ENCODE measurements at places on chromosomes 7 and 10.

DNA sequence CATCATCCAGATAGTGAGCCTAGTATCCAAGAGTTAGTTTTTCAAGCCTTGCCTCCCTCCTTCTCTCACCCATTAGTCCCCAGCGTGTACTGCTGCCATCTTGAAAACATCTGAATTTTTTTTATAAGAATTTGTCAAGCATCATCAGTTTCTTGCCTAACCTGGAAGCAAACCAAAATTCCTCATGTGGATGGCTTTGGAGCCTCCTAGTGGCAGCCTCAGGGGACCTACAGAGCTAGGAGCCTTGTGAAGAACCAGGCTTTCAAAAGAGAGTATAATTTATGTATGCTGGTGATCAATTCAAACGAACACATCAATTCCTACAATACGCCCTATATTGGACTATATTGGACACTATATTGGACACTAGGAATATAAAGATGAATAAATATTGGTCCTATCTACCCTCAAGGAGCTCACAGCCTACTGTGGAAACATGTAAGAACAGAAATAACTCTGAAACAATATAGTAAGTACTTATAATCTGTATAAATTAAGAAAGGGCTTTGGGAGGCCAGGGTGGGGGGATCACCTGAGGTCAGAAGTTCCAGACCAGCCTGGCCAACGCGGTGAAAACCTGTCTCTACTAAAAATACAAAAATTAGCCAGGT lies 63.4 kb downstream of the HPSE2 start:
- no peak for DNase-seq

DNA sequence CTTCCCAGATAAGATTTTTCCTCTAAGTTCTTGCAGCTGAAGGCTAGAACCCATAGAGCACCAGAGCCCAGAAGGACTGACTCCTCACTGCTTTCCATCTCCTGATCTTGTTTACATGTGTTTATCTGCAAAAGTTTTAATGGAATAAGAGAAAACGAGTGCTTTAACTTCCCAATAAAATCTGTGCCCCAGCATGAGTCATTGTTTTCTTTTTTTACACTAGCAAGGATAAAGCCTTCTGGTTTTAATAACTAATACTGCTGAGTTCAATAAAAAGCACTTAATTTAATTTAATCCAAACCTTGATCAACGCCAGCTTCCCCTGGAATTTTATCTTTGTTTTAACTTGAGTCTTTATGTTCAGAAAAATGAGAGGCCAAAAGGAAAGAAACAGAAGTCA lies 227.6 kb downstream of the HPSE2 start:
- DNase-seq: no peak

DNA sequence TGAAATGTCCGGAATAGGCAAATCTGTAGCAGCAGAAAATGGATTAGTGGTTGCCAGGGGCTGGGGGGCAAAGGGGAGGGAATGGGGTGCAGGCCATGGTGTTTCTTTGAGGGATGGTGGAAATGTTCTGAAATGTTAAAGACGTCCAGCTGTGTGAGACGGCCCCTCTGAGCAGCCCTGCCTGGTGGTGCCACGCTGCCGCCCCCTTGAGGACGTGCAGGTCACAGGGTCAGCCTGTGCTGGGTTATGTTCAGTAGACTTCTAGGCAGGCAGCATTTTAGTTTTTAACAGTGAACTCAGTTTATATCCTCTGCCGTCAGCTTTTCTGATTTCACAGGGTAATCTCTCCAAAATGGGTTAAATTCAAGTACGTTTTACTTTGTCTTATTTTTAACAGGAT lies 9.4 kb downstream of the NUB1 start:
- no peak for DNase-seq

DNA sequence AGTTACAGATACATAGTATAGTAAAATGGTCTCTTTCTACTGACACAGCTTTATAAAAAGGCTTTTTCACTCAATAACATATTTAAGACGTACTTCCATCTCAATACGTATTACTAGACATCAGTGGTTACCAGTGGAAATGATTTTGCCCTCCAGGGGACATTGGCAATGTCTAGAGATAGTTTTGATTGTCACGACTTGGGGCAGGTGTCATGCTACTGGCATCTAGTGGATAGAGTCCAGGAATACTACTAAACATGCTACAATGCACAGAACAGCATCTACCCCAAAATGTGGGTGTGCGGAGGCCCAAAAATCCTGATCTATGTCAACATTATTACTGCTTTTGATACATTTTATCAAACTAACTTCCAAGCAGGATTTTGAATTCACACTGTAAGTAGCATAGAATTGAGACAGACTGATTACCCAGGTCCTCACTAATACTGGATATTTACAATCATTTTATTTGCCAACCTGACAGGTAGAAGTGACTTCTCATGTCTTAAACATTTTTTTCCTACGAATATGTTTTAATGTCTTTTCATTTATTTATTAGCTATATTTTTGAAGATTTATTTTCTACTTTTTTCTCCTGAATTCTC lies 53.8 kb downstream of the HGF start:
- no peak for DNase-seq

- no peak for DNase-seq
Measured at GRCh38 chr7:51824050-51824449, 507.4 kb upstream of the COBL start.

DNA sequence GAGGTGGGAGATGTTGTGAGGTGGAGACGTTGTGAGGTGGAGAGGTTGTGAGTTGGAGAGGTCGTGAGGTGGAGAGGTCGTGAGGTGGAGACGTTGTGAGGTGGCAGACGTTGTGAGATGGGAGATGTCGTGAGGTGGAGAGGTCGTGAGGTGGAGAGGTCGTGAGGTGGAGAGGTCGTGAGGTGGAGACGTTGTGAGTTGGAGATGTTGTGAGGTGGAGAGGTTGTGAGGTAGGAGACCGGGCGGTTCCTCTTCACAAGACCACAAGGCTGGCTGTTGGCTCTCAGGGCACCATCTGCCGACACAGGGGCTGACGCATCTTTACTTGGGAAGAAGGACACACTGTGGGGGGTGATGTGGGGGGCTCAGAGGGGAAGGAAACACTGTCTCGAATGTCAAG lies 34.7 kb upstream of the SHH start:
- DNase-seq: no peak

GRCh38 chr7:25032774-25033743 lies 53.1 kb upstream of the OSBPL3 start:
- DNase-seq: no peak

DNA sequence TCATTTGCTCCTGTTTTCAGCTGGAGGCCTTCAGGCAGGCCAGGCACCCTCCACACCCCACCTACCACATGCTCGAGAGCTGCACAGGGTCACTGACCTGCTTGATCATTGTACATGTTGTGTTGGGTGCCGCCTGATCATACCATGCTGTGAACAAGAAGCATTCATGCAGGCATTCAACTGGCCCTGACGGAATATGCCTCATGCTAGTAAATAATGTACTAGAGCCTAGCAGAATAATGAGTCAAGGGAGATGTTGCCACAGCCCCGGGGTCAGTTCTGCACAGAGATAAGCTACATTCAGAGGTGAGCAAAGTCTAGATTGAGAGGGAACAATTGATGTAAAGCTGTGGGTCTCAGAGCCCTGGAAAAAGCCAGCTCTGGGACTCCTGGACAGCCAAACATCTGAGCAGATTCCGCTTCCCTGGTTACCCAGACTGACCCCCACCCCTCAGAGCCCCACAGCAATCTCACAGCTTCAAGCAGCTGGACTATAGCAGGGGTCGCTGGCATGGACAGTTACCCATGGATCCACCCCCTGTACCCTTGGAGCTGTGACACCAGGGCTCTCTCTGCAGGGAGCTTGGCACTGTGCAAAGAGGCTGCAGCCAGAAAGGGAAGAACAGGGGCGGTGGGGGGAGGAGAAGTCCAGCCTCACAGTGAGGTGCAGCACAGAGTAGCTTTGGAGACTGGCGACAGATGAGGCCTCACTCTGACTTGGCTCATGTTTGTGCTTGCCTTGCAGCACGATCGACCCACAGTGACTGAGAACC lies 86.6 kb downstream of the FRMPD2 start:
- no peak for DNase-seq

GRCh38 chr7:111356941-111357340 lies 205.4 kb downstream of the IMMP2L start:
- DNase-seq: no peak

DNA sequence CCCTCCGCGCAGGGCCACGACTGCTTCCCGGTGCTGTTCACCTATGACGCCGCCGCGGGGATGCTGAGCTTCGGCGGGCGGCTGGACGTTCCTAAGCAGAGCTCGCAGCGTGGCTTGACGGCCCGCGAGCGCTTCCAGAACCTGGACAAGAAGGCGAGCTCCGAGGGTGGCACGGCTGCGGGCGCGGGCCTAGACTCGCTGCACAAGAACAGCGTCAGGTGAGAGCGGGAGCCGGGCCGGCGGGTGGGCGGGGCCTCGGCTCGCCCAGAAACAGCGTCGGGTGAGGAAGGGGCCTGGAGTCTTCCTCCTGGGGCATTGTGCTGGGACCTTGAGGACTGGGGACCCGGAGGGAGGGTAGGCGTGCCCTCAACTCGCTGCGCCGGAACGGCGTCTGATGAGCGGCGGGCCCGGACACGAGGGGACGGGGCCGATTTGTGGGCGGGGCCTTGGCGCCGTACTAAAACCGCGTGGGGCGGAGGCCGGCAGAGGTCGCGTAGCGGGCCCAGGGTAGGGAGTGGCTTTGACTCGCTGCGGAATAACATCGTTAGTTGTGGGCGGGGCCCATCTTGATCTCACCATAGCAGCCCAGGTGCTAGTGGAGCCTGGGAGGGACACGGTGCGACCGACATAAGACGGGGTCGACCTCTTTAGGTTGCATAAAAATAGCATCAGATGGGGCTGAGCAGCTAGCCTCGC lies 15.6 kb downstream of the PDAP1 start:
- DNase-seq: peak; percentile 68

- no peak for DNase-seq
Measured at GRCh38 chr10:88557256-88557655, 25.9 kb downstream of the RNLS start.

DNA sequence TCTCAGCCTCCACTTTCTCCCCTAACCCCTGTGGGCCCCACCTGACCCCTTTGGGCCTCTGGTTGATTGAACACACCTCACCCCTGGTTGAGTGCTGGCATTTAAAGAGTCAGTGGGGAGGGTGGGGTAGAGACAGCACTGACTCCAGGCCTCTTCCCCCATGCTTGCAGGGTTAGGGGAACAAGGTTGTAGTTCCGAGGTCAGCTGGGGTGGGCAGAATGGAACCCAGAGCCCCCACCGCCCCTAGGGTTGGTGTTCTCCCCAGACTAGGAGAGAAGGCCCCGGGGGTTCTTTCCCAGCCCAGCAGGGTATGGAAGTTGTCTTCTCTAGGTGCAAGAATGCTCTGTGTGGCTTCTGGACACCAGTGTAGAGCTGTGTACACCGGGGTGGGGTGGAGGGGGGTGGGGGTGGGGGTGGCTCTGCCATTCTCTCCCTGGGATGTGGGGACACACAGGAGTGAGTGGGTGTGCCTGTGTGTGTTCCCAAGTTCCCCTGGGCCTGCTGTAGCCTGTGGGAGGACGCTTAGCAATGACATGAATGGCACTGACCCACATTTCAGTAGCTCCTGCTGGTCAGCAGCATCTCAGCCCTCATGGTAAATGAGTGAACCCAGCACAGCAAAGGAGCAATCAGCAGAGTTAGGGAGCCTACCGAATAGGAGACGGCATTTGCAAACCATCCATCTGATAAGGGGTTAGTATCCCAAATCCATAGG lies 33.6 kb downstream of the PRF1 start:
- no peak for DNase-seq

GRCh38 chr7:80583901-80584300 lies 54.5 kb upstream of the CD36 start:
- no peak for DNase-seq

- DNase-seq: no peak
Measured at GRCh38 chr7:32094516-32094915, 24.3 kb upstream of the PDE1C start.

- no peak for DNase-seq
Measured at GRCh38 chr10:7090529-7090928, 320.3 kb downstream of the SFMBT2 start.

DNA sequence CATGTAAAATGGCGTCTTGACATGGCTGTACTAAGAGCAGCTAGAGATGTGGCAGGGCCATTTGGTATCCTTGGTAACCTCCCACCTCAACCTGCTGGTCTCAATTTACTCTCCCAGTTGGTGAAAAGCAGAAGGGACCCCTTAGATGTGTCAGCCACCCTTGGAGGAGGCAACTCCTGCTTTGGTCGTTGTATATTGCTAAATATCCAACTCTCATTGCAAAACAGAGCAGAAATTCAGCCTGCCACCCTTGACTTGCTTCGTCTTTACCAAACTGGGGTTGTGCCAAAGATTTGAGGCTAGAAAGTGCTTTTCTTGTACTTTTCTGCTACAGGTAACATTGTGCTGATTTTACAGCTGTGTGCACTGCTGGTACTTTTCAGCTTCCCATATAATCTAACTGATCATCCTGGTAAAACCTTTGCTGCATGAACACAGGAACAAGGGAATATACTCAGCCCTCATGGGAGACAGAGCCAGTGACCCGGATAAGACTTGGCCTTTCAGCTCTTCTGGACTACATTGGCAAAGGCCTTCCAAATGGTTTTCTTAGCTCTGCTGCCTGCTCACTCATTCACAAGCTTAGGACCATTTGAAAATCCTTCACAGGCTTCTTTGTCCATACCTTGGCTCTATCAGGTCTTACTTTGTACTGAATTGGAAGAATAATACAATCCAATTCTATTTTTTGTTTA lies 2.2 kb upstream of the VSTM4 start:
- DNase-seq: no peak

GRCh38 chr7:34311591-34311990 lies 346.4 kb upstream of the NPSR1 start:
- no peak for DNase-seq

DNA sequence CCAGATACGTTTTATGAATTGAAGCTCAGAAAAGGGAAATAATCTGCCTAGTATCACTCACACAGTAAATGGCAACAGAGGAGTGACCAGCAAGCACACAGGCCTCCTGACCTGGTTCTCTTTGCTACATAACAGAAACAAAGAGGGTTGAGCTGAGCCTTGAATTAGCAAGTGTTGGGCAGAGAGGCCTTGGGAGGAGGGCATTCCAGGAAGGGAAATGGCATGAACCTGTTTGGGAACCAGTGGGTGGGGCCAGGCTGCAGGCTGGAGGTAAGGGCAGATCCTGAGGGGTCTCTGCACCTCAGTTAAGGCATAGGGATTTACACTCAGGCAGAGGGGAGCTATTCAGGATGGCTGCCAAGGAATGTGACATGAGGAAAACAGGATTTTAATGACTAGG lies 24.8 kb upstream of the CYCS start:
- DNase-seq: peak; percentile 48

GRCh38 chr10:114259824-114260223 lies 20.8 kb downstream of the VWA2 start:
- DNase-seq: no peak

GRCh38 chr10:29623797-29624196 lies 11.0 kb downstream of the SVIL start:
- no peak for DNase-seq

- no peak for DNase-seq
Measured at GRCh38 chr7:135799881-135800280, 51.3 kb upstream of the FAM180A start.

- DNase-seq: no peak
Measured at GRCh38 chr10:129842031-129842430, 122.0 kb downstream of the EBF3 start.

- DNase-seq: no peak
Measured at GRCh38 chr10:5423771-5424170, 11.4 kb downstream of the NET1 start.
